ENCODE measurements at places on chromosomes 6 and 20. TPM values are rescaled to one million over a fixed set of nuclear protein-coding genes. Genes with fewer than 3 reads are reported as not detected.

PGK2 gene
- not detected for total RNA-seq

WDR46 gene
- 35.3 TPM for total RNA-seq

TRIM40 gene
- total RNA-seq: not detected

FERMT1 gene
- 3.0 TPM for total RNA-seq

PPP1R3G gene
- 3.7 TPM for total RNA-seq

PI3 gene
- not detected for total RNA-seq

SNTA1 gene
- total RNA-seq: 22.1 TPM

PRKN gene
- 10.8 TPM for total RNA-seq

CLIC5 gene
- total RNA-seq: 6.9 TPM

RIPOR2 gene
- total RNA-seq: 33.4 TPM

SASH1 gene
- 49.1 TPM for total RNA-seq

COL19A1 gene
- total RNA-seq: 7.6 TPM

TMEM200A gene
- total RNA-seq: 21.2 TPM

ALDH5A1 gene
- 43.6 TPM for total RNA-seq

ZNF217 gene
- 6.0 TPM for total RNA-seq

CRISP3 gene
- total RNA-seq: not detected

MAPK13 gene
- total RNA-seq: 3.9 TPM

VGLL2 gene
- 0.46 TPM for total RNA-seq

HSPA1L gene
- 8.1 TPM for total RNA-seq

UBR2 gene
- 33.7 TPM for total RNA-seq

SF3B5 gene
- total RNA-seq: 64.4 TPM

SEMG1 gene
- not detected for total RNA-seq

TNFRSF6B gene
- 1.6 TPM for total RNA-seq

CYP24A1 gene
- 1.2 TPM for total RNA-seq

MAN1A1 gene
- 21.2 TPM for total RNA-seq

RIPPLY2 gene
- total RNA-seq: 7.8 TPM

OPRM1 gene
- 56.7 TPM for total RNA-seq

SPAG4 gene
- 1.6 TPM for total RNA-seq

CSNK2A1 gene
- 179 TPM for total RNA-seq

LY6G6D gene
- total RNA-seq: not detected

SAMD3 gene
- 19.4 TPM for total RNA-seq

All from diencephalon (tissue), 1 donor.